ENCODE measurements at places on chromosomes 11 and 22.

DNA sequence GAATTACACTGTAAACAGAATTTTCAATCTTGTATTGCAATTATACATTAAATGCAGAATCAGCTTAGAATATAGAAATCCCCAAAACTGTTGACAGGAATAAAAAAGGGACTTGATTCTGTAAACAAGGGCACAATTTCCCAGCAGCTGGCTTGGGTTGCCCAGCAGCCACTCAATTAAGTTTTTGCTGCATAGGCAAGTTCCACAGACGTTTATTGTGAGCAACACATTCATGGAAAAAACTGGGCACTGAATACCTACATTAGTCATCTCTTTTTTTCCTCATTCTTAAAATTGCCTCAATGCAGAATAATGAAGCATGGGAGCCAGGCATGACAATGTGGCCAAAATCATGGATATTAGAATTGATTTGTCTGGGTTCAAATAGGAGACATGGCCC lies 421.8 kb upstream of the ANO5 start:
- DNase-seq = no peak

- DNase-seq = no peak
These were observed 32.7 kb downstream of the FAM83F start for GRCh38 chr22:40027191-40028097.

- no peak for DNase-seq
These were observed 25.8 kb downstream of the MRGPRD start for GRCh38 chr11:68954836-68955606.

GRCh38 chr22:31901388-31902137 lies 42.8 kb upstream of the YWHAH start:
- peak; percentile 19 for DNase-seq

DNA sequence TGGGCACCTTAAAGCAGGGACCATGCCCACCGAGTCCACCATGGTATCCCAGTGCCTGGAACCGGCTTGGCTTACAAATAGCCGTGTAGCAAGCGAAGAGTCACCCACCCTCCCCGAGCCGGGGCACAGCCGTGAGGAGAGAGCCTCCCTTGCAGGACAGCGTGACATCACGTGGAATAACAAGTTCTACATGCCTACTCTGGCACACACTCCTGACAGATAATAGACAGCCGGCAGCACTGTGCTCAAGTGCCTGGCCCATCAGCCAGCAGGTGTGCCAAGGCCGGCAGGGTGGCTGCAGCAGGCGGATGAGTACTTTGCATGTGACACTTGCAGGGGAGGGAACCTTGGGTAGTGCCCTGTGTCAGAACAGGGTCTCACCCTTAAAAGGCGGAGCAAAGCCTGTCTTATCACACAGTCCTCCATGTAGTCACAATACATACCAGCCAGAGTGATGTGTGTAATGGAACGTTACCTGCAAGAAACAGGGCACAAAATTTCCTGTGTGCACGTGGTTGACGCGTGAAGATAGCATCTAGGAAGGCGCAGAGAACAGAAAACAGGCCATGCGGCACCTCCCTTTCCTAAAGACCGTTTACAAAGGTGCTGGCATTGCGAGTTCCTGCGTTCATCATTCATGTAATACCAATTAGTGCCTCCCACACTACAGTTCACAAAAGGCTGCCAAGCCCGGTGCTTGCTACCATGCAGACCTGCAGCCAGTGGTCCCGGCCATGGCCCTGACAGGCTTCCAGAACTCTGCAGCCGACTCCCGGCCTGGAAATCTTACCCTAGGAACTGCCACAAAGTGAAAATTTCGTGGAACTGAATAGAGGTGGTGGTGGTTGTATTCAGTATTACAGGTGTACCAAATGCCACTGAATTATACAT lies 16.4 kb downstream of the TOM1 start:
- no peak for DNase-seq

DNA sequence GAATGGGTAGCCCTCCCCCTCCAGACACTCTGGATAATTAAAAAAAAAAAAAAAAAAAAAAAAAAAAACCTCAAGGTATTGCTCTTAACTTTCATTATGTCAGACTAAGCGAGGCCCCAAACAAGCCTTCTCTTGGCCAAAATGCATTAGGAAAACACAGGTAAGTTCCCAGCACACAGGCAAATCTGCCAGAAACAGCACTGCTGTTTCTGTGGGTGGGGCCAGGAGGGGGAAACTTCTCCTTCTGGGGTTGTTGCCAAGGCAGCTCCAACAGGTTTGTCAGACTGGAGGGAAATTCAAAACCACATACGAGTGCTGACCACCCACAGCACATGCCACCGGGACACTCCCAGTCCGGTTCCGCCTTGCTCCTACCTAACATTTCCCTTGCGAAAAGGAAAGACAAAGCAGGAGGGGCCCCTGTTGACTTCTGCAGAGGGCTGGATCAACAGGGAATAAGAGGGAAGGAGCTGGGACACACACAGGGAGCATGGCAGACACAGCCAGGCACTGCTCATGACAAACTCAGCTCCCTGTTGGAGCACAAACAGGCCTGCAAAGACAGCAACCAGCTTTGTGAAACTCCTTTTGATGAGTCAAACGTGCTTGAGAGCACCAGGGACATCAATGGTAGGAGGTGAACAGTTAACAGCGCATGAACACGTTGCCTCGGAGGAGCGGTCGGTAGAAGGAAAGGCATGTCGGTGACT lies 55.0 kb downstream of the MYH9 start:
- peak; percentile 54 for DNase-seq

GRCh38 chr11:66529069-66529468 lies 16.8 kb downstream of the ZDHHC24 start:
- DNase-seq = no peak

GRCh38 chr11:65506772-65507505 lies 8.1 kb downstream of the MALAT1 start:
- peak; percentile 81 for DNase-seq

- DNase-seq = peak; percentile 58
These were observed 21.2 kb downstream of the SYT13 start for GRCh38 chr11:45264839-45265515.

- DNase-seq = no peak
These were observed 26.1 kb downstream of the BDNF start for GRCh38 chr11:27673979-27674663.

DNA sequence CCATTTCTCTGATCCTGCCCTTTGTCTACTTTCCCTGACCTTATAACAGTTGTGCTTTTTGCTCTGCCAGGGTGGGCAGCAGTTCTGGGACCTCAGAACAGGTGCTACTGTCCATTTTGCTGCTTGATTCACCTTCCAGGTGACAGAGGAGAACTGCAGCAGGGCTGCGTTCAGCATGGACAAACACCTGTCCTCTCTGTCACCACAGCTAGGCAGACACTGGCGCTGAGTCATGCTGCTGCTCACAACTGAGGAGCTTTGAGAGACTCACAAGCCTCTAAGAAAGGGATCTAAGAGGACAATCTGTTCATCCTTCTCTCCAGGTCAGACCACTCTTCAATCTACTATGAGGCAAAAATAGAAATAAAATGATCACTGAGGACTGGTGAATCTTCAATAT lies 1144.5 kb upstream of the CCDC90B start:
- DNase-seq = no peak

DNA sequence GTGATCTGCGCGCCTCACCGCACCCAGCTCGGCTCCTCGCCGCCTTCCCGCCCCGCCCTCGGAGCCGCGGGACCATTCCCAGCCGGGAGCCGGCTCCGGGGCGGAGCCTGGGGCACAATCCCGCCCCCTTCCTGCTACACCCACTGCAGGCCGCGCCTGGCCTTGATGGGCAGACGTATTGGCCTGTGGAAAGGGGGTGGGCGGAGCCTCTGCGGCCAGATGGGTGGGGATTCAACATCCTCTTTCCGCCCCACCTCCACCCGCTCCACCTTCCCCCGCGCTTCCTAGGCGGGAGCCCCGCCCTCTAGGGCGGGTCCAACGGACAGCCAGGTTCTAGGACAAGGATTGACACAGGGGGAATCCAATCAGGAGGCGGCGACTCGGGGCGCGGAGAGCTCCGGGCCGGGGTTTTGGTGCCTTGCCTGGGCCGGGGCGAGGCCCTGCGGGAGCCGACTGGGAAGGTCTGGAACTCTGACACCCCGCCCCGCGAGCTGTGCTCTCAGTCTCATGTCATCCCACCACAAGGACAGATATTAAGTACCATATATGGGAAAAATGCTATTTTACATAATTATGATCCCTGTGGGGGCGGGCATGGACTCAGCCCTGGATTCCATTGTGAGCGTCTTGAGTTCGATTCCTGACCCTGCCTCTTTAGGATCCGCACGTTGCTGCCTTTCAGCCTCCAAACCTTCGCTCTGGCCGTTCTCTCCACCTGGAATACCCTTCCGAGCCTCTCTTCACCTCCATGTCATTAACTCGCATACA lies at the start of gene MYH9:
Gene MYH9, minus strand, starts transcription at position 9 of the 768 bp plus-strand sequence. CDS start 38,731 bp downstream, outside the sequence.
- peak; percentile 92 for DNase-seq

DNA sequence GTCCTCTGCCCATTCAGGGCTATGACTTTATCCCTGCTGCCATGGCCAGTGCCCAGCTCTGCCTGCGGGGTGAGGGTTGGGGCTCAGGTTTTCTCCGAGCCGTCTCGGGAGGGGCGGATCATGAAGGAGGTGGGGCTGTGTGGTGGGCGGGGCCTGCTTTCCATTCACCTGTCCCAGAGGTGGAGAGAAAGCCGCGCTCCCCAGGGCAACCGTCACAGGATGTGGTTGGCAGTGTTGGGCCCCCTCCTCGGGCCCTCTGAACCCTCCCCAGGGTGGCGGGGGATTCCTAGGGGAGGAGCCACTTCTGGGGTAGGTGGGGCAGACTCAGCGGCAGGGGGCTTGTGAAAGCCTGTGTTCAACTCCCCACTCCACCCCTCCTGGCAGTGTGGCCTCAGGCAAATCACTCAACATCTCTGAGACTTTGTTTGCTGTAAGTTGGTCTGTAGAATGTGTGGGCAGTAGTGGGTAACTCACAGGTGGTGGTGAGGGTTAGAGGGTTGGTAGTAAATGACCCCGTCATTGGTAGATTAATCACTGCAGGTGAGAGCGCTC lies 50.3 kb downstream of the CD6 start:
- DNase-seq = no peak

- no peak for DNase-seq
These were observed 141.9 kb downstream of the CSNK2A3 start for GRCh38 chr11:11211186-11211585.

DNA sequence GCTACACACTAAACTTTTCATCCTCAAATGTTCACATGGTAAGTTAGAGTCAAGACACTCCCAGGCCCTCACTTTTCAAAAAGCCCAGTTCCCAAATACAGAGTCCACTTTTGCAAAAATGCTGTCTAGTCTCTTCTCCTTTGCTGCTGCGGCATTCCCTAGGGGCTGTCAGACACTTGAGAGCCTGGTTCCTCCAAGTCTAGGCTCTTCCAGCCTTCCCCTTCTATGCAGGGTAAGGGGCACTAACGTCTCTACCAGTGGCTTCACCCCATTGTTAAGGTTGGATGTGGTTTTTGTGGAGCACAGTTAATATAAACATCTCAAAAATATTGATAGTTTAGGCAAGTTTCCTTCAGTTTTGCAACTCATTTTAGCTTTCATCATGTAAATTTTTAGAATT lies 181.5 kb downstream of the KIF18A start:
- no peak for DNase-seq

- DNase-seq = no peak
These were observed 211.9 kb upstream of the CADM1 start for GRCh38 chr11:115716080-115716479.

DNA sequence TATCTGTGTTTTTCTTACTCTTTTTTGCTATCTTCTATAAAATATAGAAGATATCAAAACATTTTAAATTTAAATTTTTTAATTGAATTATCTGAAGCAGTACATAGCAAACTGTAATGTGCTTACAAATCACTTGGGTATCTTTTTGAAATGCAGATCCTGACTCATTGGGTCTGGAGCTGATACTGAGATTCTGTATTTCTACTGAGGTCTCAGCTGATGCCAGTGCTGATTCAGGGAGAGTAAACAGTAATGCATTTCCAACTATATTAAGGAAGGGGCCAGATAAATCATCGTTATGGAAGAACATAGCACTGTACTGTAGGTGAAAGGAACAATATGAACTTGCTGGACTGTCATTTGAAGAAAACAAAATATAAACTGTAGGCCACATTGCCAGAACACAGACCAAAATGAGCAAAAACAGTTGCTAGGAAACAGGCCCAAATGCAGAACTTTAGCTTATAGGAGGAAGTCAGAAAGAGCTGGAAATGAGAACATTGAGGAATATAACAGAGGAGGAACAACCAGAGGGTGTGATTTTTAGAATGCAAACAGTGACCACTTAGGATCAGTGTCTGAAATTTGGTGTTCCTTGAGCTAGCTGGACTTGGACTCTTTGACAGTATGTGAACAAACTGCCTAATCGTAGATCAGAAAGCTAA lies 3.3 kb downstream of the ARL14EP start:
- no peak for DNase-seq

DNA sequence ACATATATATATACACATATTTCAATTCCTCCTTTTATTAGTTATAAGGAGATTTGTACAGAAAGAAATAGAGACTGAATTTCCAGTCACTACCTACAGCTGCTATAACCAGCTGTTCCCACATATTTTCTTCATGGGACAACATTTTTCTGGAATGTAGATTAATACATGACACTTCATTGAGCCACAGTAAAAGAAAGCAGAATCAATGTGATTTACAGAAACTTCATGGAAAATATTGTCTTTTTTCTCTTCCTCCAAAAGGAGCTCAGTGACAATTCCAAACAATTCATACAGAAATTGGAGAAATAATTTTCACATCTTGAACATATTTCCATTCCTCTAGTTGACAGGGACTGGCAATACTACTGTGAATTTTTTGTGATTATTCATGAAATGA lies 249.2 kb downstream of the DLG2 start:
- no peak for DNase-seq

GRCh38 chr22:30944986-30945385 lies 23.6 kb downstream of the MORC2 start:
- no peak for DNase-seq

DNA sequence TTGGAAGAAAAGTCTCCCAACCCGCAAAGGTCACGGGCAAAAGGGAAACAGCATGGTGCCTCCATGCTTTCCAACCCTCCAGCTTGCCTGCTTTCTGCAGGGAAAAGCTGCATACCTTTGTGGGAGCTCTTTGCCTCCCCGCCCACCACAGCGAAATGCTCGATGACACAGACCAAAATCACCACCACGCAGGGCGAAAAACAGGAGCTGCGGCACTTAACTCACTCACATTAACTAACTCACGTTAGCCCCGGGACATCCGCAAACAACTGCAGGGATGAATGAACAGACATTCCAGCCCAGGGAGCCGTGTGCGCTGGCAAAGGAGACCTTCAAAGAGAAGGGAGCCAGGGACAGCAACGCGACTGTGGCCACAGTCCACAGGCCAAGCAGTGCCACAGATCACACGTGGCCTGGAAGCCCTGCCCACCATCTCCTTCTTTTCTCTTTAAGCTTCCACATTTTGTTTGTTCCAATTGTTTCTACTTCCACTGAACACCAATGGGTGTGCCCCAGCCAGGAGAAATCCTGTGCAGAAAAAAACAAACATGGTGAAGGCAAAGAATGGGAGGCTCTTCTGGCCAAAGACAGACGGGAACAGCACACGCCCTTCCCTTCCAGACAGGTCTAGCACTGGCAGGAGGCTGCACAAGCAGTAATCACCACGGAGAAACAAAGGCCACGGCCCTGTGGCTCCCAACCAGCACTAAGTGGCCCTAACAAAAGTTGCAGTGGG lies 39.3 kb downstream of the DUSP8 start:
- DNase-seq = no peak

GRCh38 chr11:119092880-119093842 lies 8.5 kb downstream of the HMBS start:
- no peak for DNase-seq
